ENCODE measurements at places on chromosomes 4 and X.
A peak's percentile ranks its signal among the peaks of the same experiment; 100 is the strongest.

GRCh38 chr4:151202381-151202780 lies 74.6 kb upstream of the PRSS48 start:
- DNase-seq, result no peak

DNA sequence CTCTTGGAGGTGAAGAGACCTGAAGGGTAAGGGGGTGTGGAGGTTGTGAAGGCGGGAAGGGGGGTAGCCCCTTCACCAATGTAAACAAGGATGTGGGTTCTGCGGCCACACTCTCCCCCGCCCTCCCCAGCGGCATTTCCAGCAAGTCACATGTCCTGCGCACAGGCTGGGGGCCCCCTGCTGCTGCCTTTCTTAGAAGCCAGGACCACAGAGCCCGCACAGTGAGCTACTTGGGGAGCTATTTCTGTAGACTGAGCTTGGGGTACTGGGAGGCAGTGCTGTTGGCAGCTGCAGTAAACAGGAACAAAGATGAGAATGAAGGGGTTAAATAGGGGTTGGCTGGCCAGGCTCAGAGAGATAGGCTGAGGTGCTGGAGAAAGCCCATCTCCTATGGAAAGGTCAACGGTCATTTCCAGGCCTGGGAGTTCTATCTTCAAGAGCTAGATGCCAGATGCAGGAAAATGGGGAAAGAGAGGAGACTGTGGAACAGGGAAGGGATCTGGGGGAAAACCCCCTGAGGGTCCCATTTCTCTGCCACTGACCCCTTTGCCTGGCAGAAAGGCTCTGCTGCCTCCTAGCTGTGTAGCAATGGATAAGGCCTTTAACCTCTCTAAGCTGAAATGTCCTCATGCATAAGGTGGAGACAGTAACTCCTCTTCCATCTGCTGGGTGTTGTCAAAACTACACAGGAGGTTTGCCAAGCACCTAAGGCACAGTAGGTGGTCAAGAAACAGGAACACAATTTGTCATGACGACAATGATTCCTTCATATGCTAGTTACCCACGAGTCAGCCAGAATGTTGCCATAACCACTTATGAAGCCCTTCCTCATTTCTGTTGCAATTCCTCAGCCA lies 18.5 kb upstream of the PIM2 start:
- DNase-seq, result peak; percentile 44

GRCh38 chrX:56792270-56793111 lies 63.4 kb downstream of the NBDY start:
- DNase-seq, result no peak

DNA sequence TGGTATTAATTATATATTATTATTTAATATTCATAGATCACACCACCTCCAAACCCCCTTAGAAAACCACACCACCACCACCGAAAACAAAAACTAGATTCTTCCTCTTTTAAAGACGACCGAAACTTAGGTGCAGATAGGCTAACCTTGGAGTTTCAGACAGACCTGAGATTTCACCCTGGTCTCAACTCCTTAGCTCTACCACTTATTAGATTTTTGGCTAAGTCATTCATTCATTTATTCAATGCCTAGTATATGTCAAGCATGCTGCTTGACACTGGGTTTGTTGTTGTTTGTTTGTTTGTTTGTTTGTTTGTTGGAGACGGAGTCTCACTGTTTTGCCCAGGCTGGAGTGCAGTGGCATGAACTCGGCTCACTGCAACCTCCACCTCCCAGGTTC lies 9.5 kb upstream of the BMP2K start:
- DNase-seq, result no peak

GRCh38 chr4:101512416-101512815 lies 165.1 kb upstream of the PPP3CA start:
- DNase-seq, result no peak
